Urothelium cell line (cell line): ENCODE measurements at places on chromosomes 7 and 10.

GRCh38 chr10:128122931-128123330 lies 3.3 kb downstream of the MKI67 start:
- no peak for DNase-seq

DNA sequence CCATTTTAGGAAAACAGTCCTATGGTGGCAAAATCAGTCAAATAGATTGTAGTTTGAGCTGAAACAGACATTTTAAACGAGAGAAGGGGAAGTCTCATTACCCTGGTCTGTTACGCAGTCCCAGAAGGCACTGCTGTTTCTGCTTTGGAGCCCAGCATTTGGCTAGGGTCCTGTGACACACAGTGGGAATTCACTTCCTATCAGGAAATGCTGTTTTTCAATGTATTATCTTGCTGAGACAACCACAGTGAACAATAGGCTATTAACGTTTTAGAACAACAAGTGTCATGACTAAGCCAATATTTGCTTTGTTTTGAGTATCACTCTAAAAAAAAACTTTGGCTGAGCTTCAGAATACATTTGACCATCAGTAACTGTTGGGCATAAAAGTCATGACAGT lies 74.1 kb downstream of the ADD3 start:
- peak; percentile 44 for DNase-seq

GRCh38 chr10:19788075-19788686 lies 28.1 kb upstream of the PLXDC2 start:
- peak; percentile 28 for DNase-seq

DNA sequence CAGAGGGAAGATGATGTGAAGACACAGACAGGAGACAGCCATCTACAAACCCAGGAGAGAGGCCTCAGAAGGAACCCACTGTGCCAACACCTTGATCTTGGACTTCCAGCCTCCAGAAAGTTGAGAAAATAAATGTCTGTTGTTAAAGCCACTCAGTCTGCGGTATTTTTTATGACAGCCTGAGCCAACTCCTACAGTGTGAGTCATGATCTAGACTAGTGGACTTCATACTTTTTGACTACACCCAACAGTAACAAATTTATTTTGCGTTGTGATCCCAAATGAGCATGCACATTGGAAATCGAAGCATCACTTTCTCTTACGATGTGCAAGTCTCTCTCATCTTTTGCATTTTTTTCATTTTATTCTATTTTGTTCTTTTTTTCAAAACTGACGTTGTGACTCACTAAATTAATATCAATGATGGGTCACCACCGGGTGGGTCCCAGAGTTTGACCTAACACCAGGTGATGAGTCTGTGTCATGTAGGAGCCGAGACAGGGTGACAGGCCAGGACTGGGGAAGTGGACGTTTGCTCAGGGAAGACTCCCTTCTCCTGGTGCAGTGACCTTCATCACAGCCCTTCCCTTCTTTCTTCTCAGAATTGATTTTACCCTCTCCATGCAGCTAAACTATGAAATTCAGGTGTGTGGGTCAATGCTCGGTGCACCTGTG lies 28.9 kb downstream of the PHYH start:
- peak; percentile 58 for DNase-seq

DNA sequence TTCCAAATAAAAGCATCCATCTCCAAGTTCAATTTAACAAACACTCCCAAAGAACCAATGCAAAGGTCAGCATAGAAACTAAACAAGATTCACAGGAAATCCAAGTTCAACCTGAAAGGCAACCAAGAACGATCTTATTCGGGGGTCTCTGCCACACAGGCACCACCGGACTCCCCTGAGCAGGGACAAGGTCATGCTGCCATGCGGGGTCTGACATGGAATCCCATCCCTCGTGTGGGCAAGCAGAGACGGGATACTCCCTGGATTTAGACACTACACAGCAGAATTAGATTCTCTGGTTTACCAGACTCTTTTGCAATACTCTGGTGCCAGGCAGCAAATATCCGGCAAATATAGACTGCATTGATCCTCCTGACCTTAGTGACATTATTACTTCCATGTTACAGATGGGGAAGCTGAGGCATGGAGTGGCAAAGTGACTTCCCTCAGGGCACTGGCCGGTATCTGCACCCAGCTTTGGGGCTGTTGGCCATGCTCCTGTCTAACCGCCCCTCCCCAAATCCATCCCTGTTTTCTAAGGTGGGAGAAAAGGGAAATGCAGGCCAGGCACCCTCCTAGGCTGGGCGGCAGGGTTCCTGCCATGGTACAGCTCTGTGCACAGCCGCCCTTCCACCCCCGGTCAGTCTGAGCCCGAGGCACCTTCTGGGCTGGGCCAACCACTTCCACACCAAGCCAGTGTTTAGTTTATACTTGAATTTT lies 111.8 kb downstream of the VIPR2 start:
- DNase-seq: no peak

- DNase-seq: peak; percentile 76
Observed at GRCh38 chr7:74026903-74027682, 880 bp upstream of the ELN start.

GRCh38 chr10:11993834-11994468 lies 48.7 kb downstream of the UPF2 start:
- no peak for DNase-seq

- no peak for DNase-seq
Observed at GRCh38 chr7:131737746-131738465, 181.5 kb upstream of the PODXL start.

DNA sequence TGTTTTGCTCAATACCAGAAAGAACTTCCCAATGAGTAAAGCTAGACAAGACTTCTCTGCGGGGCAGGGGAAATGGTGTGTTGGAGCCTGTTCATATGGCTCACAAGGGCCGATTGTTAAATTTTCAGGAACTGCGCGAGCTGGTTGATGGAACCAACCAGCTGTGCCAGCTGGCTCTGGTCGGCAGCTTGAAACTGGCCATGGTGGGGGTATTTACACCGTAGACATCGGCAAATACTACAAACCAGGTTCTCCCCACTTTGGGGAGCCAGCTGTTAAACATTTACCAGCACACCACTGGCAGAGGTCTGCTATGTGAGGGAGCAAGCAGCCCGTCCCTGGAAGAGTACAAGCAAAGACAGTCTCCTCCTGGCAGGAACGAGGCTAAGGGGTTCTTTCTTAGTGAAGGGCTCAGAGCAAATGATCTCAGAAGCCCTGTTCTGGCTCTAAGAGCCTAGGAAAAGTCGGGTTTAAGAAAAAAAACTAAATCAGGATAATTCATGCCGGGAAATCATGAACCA lies 8.8 kb upstream of the ZMIZ1 start:
- no peak for DNase-seq

DNA sequence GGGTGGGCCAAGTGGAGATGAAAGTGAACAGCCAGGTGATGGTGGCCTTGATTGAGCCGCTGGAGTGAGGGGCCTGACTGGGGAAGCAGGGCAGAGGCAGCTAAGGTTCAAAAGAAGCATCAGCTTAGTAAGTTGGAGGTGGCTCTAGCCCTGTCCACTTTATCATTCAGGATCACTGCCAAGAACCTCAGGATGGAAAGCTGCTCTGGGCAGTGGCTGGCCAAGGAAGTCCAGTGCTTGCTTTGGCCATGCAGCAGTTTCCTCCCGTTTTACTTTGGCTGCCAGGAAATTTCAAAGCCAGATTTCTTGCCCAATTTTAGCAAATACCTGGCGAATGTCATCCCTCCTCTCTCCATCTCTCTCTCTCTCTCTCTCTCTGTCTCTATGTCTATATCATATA lies 384.9 kb downstream of the PLXNA4 start:
- no peak for DNase-seq

DNA sequence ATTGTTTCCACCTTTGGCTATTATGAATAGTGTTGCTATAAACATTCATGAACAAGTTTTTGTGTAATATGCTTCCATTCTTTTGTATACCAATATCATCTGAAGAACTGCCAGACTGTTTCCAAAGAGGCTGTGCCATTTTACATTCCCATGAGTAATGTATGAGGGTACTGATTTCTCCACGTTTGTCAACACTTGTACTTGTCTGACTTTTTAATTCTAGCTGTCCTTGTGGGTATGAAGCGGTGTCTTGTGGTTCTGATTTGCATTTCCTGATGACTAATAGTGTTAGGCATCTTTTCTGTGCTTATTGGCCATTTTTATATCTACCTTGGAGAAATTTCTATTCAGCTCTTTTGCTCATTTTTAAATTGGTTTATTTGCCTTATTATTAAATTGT lies 52.8 kb downstream of the LSMEM1 start:
- no peak for DNase-seq
